ENCODE measurements at places on chromosomes 16 and 17.

DNA sequence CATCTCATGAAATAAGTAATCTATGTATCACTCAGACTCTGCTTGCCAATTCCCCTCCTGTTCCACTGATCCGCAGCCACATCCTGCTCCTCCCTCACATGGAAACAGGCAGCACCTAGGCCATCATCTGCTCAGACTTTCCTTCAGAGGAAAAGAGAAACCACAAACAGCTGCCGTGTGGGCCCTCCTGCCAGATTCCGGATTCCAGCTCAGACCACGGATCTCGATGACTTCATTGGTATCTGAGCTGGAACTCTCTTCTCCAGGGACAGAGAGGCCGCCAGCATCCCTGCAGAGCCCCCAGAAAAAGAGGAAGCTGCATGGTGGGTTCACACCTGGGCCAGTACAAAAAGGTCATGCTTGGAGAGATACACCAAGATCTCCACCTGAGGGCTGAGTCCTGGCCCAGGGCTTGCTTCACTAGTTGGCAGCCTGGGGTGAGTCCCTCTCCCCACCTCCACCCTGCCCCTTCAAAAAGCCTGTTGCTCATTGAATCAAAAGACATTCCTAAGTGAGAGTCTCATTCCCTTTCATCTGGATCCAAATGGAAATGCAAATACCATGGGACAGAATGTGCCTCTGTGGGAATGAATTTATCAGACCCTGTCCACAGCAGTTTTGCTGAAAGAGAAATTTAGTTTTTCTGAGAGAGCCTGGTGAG is 47.2 kb downstream of the HOXB1 start:
- DNase-seq, result no peak

DNA sequence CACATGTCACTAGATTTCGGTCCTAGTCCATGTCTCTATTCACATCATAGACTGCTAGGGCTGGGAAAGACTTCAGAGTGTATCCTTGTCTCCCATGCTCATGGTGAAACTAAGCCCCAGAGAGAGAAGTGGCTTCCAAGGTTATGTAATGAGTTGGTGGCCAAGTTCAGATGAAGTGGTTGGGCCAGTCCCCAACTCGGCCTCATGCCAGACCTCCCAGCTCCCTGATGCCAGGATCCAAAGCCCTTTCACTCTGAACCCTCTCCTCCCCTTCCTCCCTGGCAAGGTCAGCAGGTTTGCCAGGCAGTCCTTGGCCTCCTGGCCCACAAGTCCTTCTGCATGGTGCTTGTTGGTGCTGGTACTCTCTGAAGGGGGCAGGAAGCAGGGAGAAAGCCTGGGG is 189.7 kb downstream of the AXIN2 start:
- DNase-seq, result no peak

- no peak for DNase-seq
These were observed 9.6 kb downstream of the FTO start for GRCh38 chr16:53713403-53714204.

GRCh38 chr16:56980792-56981724 is 8.3 kb upstream of the NLRC5 start:
- DNase-seq, result no peak

DNA sequence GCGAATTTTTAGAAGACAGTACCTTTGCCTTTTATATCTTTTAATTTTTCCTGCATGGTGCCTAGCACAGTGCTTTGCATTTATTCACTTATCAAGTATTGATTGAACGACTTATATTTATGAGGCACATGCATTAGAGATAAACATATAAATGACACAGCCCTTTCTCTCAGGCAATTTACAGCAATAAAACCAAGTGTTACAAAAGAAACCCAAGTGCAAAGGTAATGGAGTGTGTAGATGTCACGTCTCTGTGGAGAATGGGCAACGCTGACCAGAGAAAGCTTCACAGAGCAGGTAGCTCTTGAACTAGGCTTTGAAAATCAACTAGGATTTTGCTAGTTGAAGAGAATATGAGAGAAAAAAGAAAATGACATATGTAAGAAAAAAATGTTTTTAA is 32.6 kb upstream of the ABCA3 start:
- DNase-seq, result no peak

- DNase-seq, result no peak
These were observed 3.5 kb downstream of the SLC16A3 start for GRCh38 chr17:82232322-82232820.

GRCh38 chr17:1179818-1180742 is at the start of gene ABR:
TSS of gene ABR (minus strand) at chr17:1179981. CDS start at chr17:1179727, 254 bp downstream.
- no peak for DNase-seq

GRCh38 chr17:59876107-59876506 is 16.6 kb downstream of the TUBD1 start:
- no peak for DNase-seq

GRCh38 chr17:81153340-81153803 is 11.9 kb upstream of the PVALEF start:
- no peak for DNase-seq

DNA sequence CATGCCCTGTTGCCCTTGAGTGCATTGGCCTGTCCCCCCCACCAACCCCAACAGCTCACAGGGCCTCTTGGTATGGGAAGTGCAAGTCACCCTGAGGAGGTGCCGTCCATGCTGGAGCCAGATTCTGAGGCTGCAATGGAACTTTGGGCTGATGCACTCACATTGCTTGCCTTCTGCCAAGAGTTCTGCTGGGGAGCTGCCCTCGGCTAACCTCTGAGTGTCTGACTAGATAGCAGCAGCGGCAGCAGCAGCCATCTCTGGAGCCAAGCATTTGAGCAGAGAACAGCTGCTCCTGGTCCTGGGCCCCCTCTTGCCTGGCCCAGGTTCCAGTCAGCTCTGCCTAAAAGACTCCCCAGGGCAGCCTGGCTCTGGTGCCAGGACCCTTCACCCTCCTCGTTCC is 61.5 kb downstream of the GNAO1 start:
- DNase-seq, result no peak

GRCh38 chr17:68533887-68534694 is 21.9 kb downstream of the PRKAR1A start:
- DNase-seq, result no peak

Data from COR-L47 (cell line).